ENCODE measurements at places on chromosomes 7 and 10.

DNA sequence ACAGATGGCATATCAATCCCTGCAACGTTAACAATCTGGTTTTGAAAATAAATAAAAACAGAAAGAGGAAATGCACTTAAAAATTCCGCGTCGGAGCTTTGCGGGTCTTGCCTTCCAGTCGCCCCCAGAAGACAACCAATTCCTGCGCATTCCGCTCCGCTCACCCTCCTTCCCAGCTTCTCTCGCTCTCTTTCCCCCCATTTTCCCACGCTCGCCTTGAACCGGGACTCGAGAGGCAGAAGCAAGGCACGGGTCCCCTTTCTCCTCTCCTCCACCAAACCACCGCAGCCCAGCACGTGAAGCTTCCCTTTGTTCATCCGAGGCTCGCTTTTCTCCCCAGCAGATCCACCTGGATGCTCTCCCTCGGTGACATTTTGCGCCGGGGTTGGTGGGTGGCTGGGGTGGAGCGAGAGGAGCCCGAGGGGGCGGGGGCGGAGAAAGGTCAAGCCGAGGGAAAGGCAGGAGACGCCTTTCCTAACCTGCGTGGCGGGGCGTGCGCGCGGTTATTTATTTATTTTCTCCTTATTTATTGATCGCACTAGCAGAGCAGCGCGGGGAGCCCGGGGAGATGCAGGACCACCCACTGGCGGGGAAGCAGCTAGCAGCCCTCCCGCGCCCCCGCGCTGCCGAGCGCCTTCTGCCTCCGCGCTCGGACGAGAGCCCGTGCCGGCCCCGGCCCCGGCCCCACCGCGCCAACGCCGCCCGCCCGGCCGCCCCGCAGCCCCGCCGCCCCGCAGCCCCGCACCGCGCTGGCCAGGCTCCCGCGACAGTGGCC lies at the start of gene KCND2:
KCND2 (plus strand) TSS at position 475 of the 775 bp plus-strand sequence.
- no peak for DNase-seq

DNA sequence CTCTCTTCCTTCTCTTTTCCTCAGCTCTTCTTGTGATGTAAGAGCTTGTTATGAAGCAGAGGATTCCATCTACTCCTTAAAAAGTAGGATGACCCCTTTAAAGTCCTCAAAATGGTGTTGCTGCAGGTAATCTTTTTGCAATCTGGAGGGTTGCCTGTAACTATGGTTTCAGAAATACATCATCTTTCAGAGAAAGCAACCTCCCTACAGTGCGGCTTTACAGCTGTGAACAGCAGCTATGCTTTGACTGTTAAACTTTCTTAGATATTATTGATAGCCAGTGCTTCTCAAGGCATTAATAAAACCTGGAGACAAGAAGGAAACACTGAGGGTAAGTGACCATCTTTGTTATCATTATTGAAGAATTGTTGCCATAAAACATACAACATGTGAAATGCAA lies 86.6 kb upstream of the MDFIC start:
- no peak for DNase-seq

GRCh38 chr10:14478604-14479003 lies 147.9 kb upstream of the FRMD4A start:
- DNase-seq, result no peak

DNA sequence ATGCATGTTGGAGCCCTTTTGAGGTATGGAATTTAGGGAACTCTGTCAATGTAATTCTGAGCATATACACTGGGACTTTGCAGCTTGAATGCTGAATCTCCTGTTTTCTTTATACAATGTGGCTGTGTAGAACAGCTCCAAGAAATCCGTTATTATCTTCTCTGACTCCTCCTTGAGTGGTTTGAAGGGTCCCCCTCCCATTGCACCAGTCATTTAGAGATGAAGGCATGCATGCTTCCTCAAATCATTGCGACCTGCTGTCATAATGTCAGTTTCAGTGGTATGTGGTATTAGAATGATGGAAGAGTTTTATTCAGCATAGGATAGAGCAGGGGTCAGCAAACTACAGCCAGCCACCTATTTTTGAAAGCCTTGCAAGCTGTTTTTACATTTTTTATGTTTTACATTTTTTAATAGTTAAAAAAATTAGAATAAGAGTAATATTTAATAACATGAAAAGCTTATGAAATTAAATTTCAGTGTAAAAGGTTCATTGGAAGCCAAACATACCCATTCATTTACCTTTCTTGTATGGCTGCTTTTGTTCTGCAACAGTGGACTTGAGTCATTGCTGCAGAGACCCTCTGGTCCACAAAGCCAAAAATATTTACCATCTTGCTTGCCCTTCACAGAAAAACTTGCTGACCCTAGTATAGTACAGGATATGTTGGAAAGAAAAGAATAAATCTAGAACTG lies 8.1 kb downstream of the STK17A start:
- no peak for DNase-seq

- DNase-seq, result no peak
Observed at GRCh38 chr10:71684356-71685173, 35.0 kb downstream of the C10orf105 start.

- DNase-seq, result no peak
Observed at GRCh38 chr10:116796469-116796868, 52.8 kb upstream of the ENO4 start.

GRCh38 chr7:27315066-27315465 lies 72.5 kb downstream of the EVX1 start:
- DNase-seq, result no peak

DNA sequence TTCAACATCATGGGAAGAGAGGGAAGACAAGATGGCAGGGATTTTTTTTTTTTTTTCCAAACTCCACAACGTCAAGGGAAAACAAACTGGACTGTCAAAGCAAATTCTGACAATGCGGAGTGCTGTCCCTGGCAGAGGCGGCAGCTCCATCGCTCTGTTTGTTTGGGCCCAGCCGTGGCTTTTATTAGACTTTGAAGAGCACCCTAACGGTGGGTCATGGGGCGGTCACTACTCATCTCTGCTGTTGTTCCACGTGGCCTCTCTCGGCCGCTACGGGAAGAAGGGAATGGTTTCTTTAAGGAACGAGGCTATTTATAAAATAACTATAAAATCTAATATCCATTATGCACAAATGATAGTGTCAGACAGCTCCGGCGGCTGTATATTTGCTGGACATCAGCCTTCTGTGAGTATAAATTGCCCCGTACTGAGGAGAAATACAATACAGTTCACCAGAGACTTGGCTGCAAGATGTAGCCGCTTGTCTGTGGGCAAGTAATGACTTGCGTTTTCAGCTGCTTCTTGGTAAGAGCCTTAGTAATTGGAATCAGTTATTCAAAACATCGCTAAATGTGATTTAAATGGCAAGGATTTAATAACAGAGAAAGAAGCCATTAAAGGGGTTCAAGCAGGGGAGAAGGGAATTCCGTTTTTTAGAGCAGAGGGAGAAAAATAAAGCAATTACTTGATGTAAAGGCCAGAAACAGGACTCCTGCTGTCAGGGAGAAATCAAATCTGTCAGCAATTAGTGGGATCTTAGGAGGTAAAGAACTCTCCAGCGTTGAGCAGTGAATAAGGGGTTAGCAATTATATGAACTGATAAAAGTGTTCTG lies 61.7 kb upstream of the RAB11FIP2 start:
- no peak for DNase-seq

GRCh38 chr10:5873515-5873995 lies 16.1 kb downstream of the ANKRD16 start:
- DNase-seq, result no peak

- DNase-seq, result no peak
Observed at GRCh38 chr7:151472644-151473380, 32.9 kb upstream of the CRYGN start.
